ENCODE measurements at places on chromosomes 6 and 20. TPM values are rescaled to one million over a fixed set of nuclear protein-coding genes. Genes with fewer than 3 reads are reported as not detected.
A peak's percentile ranks its signal among the peaks of the same experiment; 100 is the strongest.

DNA sequence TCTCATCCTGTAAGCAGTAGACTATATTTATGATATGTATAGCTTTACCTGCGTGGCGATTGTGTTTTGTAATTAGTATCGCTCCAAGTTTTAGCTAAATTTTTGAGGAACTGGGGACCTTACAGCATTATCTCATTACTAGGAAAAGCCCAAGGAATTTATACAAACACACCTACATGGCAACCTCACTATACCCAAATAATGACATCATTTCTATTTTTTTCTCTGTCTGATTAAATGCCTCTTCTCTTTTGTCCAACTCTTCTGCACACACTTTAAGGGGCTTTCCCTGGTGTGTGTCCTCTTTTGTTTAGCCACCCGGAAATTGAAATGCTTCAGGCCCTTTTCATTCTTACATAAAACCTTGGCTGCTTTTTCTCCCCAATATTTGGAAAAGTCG lies 82.9 kb upstream of the EXOC2 start:
- no peak for DNase-seq

DNA sequence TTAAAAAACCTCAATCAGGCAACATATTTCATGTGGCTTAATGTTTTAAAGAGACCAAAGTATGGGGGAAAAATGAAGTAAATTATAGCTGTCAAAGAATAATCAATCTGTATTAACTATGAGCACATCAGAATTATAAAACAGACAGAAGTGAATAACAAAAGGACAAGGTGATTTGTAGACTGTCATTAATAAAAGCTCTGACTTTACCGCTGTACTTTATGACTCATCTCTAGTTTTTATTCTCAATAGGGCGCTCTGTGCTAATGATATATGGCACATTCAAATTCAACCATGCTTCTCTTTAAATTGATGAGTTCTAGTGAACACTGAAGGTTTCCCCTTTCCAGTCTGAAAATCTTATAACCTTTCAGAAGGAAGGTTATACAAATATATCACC lies 72.0 kb downstream of the PREP start:
- DNase-seq = no peak

DNA sequence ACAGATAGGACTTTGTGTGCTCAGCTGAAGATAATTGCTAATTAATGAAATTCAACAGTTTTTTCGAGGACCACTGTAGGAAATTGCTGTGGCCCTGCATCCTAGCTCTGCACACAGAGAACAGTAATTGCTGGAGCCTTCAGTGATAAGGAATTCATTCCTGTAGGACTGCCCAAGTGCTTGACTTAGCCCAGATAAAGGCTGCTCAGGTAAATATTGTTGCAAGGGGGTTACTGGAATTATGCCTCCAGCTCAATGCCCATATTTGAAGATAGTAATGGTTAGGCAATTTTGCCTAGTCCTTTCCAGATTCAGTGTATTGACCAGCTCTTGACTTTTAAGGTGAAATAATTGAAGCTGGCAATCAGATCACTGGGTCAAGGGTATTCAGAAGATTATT lies 122.9 kb downstream of the SLC24A3 start:
- no peak for DNase-seq

DNA sequence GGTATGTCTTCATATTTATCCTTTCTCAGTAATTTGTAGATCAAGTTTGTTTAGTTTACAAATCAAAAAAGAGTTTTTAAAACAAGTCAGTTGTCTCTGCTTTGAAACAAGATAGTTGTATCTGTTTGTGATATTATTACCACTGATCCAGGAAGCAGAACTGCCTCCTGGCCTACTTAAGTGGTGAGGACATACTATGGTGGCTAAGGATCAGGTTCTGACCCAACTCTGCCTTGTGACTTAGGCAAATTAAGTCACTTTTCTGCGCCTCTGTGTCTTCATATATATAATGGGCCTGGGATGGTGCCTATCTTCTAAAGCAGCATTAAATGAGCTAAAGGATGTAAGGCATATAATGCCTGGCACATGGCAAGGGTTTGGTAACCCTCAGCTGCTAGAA lies 8.7 kb downstream of the ANKS1A start:
- no peak for DNase-seq

DNA sequence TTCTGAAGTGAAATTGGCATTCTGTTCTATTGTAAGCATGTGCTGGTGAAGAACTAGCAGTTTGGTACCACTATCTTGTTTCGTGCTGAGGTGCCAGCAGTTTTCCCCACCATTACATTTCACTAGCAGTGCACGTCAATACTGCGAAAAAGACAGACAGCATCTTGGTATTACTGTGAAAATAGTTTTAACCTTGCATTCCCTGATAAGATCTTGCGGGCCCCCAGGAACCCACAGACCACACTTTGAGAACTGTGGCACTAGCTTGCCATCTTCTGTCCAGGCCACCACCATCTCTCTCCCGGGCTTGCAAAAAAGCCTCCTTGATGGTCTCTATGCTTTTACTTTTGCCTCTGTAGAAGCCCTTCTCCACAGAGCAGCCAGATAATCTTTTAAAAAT lies 185.7 kb downstream of the BACH2 start:
- no peak for DNase-seq

- DNase-seq = no peak
Measured at GRCh38 chr6:131854803-131855202, 47.0 kb downstream of the ENPP1 start.

DNA sequence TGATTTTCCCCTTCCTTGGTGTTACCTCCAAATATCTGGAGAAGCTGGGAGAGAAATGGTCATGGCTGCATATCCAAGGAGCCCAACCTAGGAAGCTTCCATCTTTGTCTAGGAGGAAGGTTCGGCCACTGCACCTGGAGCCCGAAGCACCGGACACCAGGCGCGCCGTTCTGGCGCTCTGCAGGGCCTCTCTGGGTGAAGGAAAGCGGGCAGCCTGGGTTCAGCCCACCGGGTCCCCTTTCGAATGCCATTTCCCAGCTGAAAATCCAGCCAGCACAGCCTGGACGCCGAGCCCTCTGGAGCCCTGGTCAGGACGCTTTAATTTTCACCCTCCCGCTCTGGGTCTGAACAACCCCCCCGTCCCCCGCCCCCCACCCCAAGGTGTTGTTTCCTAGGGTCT lies 1.2 kb downstream of the LINC00237 start:
- no peak for DNase-seq

DNA sequence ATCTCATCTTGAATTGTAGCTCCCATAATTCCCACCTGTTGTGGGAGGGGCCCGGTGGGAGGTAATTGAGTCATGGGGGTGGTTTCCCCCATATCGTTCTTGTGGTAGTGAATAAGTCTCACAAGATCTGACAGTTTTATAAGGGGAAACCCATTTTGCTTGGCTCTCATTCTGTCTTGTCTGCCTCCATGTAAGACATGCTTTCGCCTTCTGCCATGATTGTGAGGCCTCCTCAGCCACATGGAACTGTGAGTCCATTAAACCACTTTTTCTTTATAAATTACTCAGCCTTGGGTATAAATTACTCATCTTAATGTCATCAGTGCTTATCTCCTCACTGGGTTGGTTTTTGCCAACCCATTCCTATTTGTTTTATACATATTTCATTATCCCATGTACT lies 142.0 kb upstream of the GMDS start:
- DNase-seq = no peak

DNA sequence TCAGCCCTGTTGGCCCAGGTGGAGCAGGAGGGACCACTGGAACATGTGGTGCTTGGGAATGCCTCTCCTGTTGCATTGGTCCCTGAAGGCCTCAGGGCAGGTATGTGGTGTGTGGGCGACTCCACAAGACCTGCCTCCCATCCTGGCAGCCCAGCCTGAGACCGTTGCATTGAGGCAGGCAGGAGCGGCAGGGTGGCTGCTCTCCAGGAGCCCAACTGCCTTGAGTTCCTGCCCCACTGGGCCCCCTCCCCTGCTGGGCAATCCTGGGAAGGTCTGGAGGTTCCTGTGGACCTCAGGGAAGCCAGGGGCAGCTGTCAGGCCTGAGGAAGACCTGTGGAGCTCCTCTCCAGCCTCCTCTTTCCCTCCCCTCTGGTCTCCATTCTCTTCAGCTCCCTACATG lies 19.8 kb downstream of the MAVS start:
- DNase-seq = no peak

DNA sequence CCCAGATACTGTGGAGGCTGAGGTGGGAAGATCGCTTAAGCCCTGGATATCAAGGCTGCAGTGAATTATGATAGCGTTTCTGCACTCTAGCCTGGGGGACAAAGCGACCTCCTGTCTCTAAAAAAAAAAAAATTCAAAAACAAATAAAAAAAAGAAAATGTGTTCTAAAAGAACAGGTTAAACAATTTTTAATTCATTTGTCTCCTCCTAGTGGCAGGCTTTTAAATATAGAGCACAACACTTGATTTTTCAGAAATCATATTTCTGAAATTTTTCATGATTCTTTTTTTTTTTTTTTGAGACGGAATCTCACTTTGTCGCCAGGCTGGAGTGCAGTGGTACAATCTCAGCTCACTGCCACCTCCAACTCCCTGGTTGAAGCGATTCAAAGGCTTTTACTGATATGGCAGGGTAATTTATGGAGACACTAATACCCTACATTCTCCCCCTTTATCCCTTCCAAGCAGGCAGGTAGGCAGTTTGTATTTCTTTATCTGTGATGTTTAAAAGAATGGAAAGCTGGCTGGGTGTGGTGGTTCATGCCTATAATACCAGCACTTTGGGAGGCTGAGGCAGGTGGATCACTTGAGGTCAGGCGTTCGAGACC lies 8.7 kb upstream of the GTF3C6 start:
- peak; percentile 44 for DNase-seq

Gene LAMA4
- 336 TPM for total RNA-seq

Gene CCM2L
- total RNA-seq = 7.9 TPM

Gene CCDC170
- total RNA-seq = 1.4 TPM

Gene RBPJL
- not detected for total RNA-seq

All from umbilical cord (tissue), 2 donors.